Testis (tissue), 5 donors: ENCODE measurements at places on chromosomes 3 and 15.

DNA sequence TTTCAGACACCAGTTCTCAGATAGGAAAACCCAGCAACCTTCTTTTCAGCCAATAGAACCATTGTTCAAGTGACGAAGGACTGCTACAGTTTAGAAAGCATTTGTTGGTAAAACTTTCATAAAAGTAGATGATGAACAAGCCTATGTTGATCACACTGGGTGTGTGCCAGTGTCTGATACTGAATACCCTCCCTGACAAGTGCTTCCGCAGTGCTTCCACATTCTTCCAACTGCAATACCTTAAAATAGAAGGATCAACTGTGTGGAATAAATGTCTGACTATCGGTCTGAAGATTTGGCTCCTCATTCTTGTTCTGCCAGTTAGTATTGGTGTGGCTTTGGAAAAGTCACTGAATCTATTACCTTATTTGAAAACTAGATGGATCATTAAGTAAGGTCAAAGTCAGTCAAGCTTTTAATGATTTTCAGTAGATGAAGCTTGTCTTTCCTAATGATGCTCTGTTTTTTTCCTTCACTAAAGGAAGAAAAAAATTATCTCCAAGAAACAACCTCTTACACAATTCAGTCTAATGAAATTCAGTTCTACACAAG, 479.4 kb upstream of the CBLB start:
- DNase-seq = no peak

DNA sequence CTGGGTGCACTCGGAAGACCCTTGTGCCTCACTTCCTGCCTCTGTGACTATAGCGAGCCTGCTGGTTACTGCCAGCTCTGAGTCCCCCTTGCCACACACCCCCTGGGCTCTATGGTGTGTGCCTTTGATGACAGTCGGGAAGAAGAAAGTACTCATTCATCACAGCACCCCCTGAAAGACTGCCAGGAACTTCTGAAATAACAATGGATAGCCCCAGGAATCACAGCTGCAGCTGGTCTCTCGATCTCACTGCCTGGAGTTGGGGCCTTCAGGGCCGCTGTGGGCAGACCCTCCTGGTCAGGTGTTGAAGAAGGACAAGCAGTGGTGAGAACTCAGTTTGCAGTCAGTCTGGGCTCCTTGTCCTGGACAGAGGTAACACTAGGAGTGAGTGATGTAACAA, 9.8 kb upstream of the RPP14 start:
- DNase-seq = no peak

- no peak for DNase-seq
Observed at GRCh38 chr3:189289251-189289650, 117.5 kb downstream of the TPRG1 start.

GRCh38 chr3:195064300-195064931, 206.5 kb downstream of the XXYLT1 start:
- no peak for DNase-seq

- no peak for DNase-seq
Observed at GRCh38 chr3:163951397-163951987, 1126.8 kb downstream of the SI start.

- peak; percentile 28 for DNase-seq
Observed at GRCh38 chr15:52171386-52171785, 19.8 kb downstream of the GNB5 start.

GRCh38 chr3:113174801-113175485, 36.4 kb upstream of the BOC start:
- peak; percentile 21 for DNase-seq

- peak; percentile 86 for DNase-seq
Observed at GRCh38 chr3:156151824-156152428, 31.5 kb downstream of the KCNAB1 start.

DNA sequence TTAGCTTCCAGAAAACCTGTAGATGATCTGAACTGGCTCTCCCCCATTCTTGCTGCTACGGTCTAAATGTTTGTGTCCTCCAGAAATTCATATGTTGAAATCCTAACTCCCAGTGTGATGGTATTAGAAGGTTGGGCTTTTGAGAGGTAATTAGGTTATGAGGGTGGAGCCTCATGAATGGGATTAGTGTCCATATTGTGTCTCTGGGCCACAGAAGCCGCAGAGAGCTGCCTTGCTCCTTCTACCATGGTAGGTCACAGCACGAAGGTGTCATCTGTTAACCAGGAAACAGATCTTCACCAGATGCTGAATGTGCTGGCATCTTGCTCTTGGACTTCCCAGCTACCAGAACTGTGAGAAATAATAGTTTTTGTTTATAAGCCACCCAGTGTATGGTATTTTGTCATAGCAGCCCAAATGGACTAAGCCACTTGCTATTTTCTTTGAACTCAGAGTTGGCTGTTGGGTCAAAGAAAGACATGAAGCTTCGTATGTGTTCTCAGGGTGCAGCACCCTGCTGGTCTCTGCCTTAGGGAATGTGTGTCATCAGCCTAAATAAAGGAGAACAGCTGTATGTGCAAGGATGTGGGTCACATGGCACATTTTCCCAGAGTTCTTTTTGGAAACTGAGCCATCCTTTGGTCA, 317.5 kb upstream of the SLCO3A1 start:
- DNase-seq = no peak

- DNase-seq = peak; percentile 61
Observed at GRCh38 chr15:91572110-91572509, 281.4 kb upstream of the SLCO3A1 start.

DNA sequence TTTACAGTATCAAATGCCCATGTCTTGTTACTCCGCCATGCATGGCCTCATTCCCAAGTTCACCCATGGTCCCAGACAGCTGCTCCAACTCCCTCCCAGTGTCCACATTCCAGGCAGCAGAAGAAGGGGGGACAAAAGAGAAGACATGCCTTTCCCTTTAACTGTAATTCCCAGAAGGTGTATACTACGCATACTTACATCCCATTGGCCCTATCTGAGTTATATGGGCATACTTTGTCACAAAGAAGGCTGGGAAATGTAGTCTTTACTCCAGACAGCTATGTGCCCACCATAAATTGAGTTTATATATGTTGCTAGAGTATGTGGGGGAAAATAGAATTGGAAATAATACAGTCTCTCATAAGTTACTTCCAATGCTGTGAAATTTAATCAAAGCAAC, 70.5 kb downstream of the ERC2 start:
- DNase-seq = no peak

DNA sequence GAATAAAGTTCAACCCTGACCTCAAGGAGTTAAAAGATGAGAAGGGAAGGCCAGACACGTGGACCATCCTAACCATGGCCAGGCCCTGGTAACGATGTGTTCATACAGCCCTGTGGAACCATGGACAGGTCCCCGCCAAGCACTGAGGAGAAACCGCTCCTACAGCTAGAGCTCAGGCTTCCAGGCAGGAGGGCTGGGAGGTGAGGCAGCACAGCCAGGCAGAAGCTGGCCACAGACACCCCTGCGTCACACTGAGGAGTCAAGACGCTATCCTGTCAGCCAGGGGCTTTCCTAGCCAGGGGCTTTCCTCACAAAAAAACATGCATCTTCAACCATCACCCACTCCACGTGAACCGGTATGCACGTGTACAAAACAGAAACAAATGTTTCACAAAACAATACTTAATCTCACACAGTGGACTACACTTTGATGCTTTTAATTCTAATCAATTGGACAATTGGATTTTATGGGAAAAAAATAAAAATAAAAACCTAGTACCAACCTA, 73.2 kb downstream of the TBC1D2B start:
- DNase-seq = no peak

DNA sequence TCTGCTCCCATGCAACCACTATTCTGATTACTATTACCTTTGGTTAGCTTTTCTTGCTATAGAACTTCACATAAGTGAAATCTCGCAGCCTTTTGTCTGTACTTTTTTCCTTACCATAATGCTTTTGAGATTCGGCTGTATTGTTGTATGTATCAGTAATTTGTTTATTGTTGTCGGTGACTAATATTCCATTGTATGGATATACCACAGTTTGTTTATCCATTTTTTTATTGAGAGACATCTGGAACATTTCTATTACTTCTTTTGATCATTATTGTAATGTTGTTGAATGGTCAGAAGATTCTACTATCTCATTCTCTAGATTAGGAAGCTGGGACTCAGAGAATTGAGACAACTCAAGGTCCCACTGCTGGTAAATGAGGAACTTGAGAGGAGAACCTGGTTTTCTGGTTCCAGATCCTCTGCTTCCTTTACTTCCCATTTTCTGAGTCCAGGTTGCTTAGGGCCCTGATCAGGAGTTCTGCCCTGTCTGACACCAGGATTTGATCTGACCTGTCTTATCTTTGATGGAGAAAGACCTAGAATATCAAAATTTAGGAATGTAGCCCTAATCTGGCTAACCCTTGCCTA, 18.2 kb upstream of the SPTSSB start:
- DNase-seq = no peak

- no peak for DNase-seq
Observed at GRCh38 chr15:85673326-85673725, 121.4 kb downstream of the KLHL25 start.

DNA sequence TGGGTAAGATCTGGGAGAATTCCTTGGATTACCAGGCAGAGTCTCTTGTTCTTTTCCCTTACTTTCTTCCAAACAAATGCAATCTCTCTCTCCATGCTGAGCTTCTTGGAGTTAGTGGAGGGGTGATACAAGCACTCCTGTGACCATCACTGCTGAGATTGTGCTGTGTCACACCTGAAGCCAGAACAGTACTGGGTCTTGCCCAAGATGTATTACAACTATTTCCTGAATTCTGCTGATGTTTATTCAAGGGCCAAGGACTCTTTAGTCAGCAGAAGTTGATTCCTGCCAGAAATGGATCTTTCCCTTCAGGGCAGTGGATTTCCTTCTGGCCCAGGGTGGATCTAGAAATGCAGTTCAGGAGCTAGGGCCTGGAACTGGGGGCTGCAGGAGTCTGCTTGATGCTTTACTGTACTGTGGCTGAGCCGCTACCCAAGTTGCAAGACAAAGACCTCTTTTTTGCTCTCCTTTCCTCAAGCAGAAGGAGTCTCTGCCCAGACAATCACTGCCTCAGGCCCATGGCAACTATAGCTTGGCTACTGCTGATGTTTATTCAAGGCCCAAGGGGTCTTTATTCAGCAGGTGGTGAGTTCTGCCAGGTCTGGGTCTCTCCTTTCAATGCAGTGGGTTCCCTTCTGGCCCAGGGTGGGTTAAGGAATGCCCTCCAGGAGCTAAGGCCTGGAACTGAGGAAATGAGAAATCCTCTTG, 98.8 kb downstream of the SH3GL3 start:
- no peak for DNase-seq

GRCh38 chr3:71119171-71119570, 464.4 kb downstream of the FOXP1 start:
- no peak for DNase-seq

GRCh38 chr15:90705212-90705611, 11.9 kb upstream of the BLM start:
- DNase-seq = no peak

- DNase-seq = no peak
Observed at GRCh38 chr3:158718490-158719170, 13.6 kb downstream of the RARRES1 start.

DNA sequence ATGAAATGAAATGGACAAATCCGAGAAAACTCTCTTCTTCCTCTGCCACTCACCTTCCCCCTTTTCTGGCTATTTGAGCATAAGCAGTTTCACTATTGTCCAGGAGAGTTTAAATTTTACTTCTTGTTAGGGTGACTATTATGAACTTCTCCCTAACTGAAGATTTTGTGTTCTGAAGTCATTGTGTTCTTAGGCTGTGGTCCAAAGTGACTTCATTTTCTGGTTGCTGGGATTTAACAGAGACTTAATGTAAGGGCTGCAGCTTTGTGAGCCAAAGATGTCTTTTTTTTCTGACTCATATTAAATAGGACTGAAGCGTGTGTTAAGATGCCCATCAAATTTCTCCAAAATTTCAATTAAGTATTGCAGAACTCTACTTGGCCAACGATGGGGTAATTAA, 46.5 kb upstream of the FSTL1 start:
- no peak for DNase-seq

DNA sequence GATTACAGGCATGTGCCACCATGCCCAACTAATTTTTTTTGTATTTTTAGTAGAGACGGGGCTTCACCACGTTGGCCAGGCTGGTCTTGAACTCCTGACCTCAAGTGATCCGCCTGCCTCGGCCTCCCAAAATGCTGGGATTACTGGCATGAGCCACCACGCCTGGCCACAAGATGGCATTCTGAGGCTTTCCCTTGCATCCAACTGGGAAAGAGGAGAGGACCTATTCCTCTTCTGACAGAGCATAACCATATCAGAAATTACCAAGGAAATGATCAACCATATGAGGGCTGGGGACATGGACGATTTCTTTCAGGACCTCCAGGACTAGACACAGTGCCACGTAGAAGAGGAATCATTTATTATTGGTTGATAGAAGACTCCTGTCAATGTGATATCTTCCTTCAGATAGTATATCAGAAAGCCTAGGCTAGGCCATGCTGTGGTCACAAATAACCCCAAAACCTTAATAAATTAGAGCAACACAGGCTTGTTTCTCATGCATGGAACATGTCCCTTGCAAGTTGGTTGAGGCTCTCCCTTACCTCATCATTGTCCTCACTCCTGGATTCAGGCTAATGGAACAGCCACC, 372.3 kb upstream of the IL12A start:
- DNase-seq = peak; percentile 37

GRCh38 chr3:120157113-120157512, 62.9 kb upstream of the GSK3B start:
- DNase-seq = no peak

GRCh38 chr3:147411815-147412241, 2.7 kb downstream of the ZIC1 start:
- DNase-seq = no peak

GRCh38 chr3:195416795-195417194, 26.0 kb downstream of the ACAP2 start:
- no peak for DNase-seq

GRCh38 chr3:74053970-74054516, 429.3 kb upstream of the PDZRN3 start:
- no peak for DNase-seq

GRCh38 chr15:67976506-67977073, 77.5 kb upstream of the PIAS1 start:
- no peak for DNase-seq

DNA sequence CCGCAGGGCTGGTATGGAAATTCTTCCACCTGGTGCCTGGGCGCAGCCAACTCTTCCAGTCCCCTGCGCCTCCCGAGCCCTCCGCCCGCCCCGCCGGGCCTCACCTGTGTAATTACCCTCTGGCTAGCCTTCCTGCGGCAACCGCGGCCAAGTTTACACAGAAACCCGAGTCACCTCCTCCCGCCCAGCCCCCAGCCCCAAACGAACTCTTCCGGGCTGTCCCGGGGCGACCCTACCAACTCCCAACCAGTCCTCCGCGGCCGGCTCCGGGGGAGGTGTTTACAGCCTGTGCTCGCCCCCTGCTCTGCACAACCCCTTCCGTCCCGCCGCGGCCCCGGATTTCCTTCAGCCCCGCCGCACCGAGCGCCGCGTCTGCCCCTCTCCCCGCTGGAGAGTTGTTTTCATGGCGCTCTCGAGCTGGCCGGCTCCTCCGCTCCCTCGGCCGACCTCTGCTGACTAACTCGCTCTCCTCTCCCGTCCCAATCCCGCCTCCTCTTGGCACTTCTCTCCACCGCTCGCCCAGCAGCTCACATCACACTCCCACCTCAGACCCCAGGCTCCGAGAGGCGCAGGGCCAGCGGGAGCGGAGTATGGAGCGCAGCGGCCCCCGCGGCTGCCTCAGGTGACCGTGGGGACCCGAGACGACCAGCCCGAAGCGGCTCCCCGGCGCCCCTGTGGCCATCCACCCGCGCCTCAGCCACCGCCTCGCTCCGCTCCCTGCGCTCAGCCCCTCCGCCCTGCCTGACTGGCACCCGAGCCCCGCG, 538 bp downstream of the ATOSA start:
- DNase-seq = peak; percentile 63

- no peak for DNase-seq
Observed at GRCh38 chr15:47506329-47507100, 210.8 kb upstream of the SEMA6D start.
